ENCODE measurements at places on chromosomes 3 and 15.

- no peak for DNase-seq
Measured at GRCh38 chr3:173586166-173586565, 188.6 kb downstream of the NLGN1 start.

DNA sequence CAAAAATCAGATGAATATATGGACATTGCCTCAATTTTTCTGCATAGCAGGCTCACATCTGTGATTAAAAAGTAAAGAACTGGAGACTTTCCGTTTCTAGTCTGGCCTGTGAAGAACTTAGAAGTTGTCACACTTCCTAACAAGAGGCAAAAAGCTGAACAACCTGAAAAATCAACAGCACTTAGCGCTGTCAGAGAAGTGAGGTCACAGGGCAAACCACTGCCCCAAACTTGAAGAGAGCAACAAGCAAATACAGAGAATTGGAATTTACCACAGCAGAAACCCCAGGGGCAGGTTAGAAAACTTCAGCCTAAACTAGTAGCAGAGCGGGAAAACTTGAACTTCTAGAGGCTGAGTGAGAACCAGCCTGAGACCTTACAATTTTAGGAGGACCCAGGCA, 38.9 kb downstream of the CCDC54 start:
- DNase-seq = no peak

- no peak for DNase-seq
Measured at GRCh38 chr3:159600291-159600690, 388.3 kb upstream of the IL12A start.

DNA sequence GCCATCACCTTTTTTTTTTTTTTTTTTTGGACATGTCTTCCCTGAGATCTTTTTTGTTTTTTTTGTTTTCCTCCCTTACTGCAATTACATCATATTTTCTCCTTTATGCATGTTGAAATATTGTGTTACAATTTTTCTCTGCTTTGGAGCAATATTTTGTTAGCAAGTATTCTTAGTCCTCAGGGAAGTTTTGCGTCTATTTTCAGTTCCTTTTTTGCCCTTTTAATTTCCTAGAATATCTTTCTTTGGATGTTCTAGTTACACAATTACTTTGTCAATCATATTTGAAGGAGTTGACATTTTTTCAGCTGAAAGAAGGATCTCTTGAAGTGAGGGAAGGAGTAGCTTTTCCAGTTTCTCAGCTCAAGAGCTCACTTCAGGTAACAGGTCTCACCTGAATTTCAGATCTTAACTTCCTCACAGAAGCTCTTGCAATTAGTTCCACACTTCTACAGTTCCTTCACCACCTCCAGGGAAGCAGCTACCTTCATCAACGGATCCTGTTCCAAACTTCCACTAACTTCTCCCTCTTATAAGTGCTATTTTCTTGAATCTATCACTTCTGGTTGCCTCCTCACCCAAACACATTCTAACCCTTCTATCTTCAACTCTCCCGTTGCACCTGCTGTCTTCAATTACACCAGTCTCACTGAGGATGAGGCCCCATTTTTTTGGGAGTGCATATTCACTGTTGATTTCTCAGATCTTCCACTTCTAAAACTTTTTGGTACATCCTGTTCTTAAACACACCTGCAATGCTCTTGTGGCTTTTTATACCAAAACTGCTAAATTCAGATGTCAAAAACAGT, 57.8 kb upstream of the CPOX start:
- no peak for DNase-seq

GRCh38 chr3:100932491-100932890, 60.7 kb downstream of the ABI3BP start:
- DNase-seq = no peak

GRCh38 chr3:65200310-65200970, 512.6 kb upstream of the ADAMTS9 start:
- DNase-seq = no peak

DNA sequence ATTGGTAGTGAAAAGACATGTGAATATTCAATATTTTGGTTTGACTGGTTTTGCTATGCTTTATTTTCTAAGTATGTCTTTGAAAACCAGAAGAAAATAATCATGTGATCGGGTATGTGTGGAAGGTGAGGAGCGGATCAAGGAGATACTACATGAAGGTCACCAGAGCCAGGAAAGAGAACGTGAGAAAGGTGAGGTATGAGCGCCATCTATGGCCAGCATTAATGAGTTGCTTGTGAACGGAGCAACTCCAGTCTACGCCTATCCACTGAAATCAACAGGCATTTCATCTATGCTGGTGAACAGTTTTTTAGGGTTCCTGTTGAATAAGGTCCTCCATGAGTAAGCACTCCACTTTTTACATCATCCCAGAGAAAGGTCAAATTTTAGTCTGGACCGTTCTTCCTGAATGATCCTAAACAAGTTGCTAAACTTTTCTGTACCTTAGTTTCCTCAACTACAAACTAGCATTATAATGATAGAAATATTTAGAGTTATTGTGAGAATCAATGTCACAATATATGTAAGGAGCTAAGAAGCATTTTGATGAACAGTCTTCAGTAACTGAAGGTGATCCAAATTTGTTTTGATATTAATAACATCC, 1435.2 kb upstream of the CADM2 start:
- DNase-seq = peak; percentile 69

DNA sequence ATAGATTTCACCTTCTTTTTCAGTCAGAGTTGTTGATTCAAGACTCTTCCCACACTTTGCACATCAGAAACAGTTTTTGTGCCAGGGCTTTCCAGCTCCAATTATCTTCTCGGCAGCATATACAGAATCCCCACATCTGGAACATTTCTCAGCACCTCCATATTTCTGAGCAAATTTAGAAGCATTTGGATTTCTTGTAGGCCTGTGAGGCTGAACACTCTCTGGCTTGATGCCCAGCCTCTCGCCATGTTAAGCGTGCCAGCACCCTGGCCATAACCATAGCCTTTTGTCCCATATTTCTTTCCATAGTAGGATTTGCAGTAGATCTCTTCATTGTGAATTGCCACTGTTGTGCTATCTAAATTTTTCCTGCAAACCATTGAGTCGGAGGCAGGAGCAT, 28.3 kb downstream of the CD80 start:
- no peak for DNase-seq

DNA sequence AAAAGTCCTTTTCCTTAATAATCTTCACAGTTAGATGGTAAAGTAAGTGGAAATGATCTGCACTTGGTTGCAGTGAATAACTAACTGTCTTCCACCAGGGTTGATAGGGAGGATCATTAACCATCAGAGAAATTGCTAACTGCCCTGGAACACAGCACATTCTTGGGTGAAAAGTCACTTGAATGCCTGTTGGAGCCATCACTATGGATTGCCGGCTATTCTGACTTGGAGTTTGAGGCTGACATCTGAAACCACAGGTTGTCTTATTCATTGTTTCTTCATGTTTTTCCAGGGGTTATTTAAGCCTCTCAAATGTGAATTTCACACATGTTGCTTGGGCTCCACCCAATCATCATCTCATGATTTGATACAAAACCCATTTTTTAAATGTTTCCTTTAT, 901.4 kb downstream of the MCTP2 start:
- no peak for DNase-seq

- DNase-seq = no peak
Measured at GRCh38 chr3:157513585-157513984, 10.4 kb upstream of the VEPH1 start.

DNA sequence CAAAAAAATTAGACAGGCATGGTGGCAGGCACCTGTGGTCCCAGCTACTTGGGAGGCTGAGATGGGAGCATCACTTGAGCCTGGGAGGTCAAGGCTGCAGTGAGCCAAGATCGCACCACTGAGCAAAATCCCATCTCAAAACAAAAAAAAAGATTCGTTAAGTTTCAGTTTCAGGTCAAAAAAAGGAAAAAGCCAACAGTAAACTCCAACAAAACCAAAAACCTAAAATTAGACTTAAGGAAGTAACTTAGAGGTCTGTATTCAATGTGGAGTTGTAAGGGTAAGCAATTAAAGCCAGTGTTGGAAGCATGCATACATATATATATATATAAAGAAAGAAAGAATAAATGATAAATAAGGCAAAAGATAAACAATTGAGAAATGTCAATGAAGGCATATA, 11.8 kb downstream of the KPNA1 start:
- no peak for DNase-seq

DNA sequence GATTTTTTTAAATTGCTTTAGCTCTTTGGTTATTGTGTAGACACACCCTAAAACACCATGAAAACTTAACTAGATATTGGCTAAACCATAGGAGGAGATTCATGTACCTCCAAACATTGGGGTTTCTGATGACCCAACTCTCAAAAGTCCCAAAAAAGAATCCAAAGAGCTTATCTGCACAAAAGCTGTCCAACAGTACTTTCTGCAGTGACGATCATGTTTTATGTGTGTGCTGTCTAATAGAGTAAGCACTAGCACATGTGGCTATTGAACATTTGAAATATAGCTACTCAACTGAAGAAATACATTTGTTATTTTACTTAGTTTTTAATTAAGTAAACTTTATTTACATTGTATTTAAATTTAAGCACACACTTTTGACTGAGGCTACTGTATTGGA, 818.2 kb upstream of the LMCD1 start:
- no peak for DNase-seq

DNA sequence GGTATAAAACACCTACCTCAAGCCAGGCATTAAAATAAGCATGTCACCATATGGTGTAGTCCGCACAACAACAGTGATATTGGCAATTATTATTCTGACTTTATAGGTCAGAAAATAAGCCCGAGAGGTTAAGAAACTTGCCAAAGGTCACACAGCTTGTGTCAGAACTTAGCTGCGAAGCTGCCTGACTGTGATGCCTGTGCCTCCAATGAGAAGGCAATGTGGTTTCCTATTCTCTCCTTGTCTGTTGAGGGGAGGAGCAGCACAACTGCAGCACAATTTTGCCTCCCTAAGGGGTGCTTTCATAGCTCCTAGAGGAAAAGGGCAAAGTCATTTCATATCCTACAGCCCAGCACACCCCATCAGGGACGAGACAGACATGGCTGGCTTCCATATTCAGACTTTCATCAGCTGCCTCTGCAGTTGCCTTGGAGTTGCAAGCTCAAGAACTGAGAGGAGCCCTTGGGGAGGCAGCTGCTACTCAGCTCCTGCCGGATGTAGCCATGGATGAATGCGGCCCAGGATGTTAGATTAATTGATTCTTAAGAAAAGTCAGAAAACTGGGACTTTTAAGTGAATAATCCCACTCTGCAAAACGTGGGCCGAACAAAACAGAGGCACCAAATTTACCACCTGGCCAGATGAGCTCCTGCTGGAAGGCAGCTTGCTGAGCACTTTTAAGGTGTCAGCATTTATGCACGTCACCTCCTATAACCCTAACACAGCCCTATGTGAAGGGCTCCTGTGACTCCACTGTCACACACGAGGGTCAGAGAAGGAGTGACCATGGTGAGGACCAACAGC, 38.5 kb downstream of the MYO5C start:
- DNase-seq = no peak

DNA sequence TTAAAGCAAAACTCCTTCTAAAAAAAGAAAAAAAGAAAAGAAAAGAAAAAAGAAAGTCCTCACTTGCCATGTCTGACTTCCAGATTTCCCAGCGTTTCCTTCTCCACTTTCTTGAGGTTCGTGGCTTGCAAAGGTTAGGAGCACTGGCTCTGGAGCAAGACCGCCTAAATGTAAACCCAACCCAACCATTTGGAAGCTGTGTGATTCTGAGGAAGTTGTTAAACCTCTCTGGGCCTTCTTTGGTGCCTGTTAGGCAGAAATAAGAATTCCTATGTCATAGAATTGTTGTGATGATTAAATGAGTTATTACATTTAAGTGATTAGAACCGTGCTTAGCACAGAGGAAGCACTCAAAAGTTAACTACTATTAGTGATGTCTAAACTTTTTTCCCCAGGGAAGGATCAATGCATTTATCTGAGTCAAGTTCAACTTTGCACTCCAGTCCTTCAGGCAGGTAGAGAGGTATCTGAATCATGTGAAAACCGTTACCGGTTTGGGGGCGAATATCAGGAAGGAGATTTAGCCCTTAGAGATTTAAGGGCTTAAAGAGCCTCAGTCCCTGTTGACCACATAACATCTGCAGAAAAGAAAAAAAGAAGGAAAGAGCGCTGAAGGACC, 78.3 kb upstream of the HES1 start:
- no peak for DNase-seq

DNA sequence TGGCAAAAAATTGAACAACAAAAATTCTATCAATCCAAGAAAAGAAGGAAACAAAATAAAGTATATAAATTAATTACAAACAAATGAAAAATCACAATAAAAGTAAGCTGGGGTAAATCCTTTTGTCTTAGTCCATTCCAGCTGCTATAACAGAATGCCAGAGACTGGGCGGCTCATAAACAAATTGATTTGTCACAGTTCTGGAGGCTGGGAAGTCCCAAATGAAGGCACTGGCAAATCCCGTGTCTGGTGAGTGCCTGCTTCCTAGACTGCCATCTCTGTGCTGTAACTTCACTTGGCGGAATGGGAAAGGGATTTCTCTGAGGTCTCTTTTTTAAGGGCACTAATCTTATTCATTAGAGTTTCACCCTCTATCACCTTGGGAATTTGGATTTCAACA, 53.6 kb upstream of the RPL35A start:
- no peak for DNase-seq

- no peak for DNase-seq
Measured at GRCh38 chr15:82177291-82178010, 85.1 kb downstream of the EFL1 start.

- DNase-seq = no peak
Measured at GRCh38 chr15:57283774-57284503, 92.4 kb upstream of the CGNL1 start.

GRCh38 chr3:39812537-39812936, 3.1 kb downstream of the MYRIP start:
- no peak for DNase-seq

GRCh38 chr15:90531147-90531546, 1.4 kb downstream of the CRTC3 start:
- no peak for DNase-seq

DNA sequence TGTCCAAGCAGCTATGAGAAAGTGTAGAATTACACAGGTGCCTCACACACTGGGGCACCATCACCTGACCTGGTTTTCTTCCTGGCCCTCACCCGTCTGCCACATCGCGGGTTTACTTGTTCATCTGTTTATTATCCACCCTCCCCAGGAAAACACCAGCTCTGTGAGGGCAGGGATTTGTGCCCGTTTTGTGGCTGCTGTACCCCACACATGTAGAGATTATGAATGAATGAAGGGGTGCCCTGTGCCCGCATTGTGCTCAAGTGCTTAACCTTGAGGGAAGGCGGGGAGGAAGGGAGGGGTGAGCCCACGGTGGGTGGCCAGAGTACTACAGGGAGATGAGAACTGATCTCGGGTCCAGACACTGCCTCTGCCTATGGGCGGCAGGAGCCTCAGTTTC, 108.4 kb downstream of the WNT7A start:
- DNase-seq = no peak

DNA sequence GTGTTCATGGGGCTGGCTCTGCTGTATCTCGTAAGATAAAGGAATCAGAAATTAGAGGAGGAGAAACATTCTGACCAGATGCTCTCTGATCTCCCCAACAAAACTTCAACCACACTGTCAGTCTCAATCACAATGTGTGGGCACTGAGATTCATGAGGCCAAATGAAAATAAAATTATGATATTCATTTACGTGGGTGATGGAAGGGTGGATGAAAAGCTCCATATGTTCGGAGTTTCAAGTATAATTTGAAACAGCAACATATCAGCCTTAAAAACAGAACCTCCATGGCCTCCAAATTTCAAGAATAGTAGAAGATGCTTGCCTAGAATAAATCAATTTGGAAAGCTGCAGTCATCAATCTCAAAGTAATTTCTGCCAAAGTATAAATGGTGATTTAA, 363.7 kb downstream of the MAGI1 start:
- no peak for DNase-seq

GRCh38 chr15:29917600-29918597, 95.6 kb upstream of the TJP1 start:
- no peak for DNase-seq

All from NCI-H460 (cell line).